Right atrium auricular region (tissue), 2 donors: ENCODE measurements at places on chromosomes 16 and 17. TPM values are rescaled to one million over a fixed set of nuclear protein-coding genes. Genes with fewer than 3 reads are reported as not detected.

CCL5 gene
- 3.1 TPM for total RNA-seq

ERN2 gene
- not detected for total RNA-seq

GH1 gene
- total RNA-seq = not detected

CDC42EP4 gene
- 35.4 TPM for total RNA-seq

IRF8 gene
- 10.6 TPM for total RNA-seq

SOST gene
- not detected for total RNA-seq

BTBD17 gene
- not detected for total RNA-seq

ALOX12 gene
- total RNA-seq = not detected

RAI1 gene
- total RNA-seq = 24.9 TPM

GCGR gene
- total RNA-seq = not detected

GRCh38 chr17:48600244-48601098 lies 4.3 kb downstream of the HOXB6 start:
- no peak for DNase-seq

DNA sequence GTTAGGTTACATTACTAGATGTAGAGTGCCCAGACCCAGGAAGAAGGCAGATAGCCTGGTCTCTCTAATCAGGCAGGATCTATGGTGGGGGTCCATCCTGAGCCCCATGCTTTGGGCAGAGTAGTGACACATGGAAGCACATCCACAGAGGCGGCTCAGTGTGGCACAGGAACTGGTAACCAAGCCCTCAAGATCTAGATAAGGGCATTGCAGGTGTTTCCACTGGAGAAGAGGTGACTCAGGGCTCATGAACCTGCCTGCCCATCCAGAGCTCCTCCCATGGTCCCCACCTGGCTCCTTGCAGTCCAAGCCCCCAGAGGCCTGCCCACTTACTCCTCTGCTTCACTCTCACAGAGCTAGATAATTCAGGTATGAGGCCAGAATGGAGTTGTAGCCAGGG lies 62.0 kb upstream of the TMEM132E start:
- no peak for DNase-seq

GRCh38 chr17:55421179-55421934 lies at the start of gene MMD:
Gene MMD, minus strand, starts transcription at chr17:55421835. Its CDS starts 140 bp downstream, at chr17:55421695.
- DNase-seq = no peak

GRCh38 chr17:39402244-39402889 lies 941 bp upstream of the FBXL20 start:
- peak; percentile 93 for DNase-seq

DNA sequence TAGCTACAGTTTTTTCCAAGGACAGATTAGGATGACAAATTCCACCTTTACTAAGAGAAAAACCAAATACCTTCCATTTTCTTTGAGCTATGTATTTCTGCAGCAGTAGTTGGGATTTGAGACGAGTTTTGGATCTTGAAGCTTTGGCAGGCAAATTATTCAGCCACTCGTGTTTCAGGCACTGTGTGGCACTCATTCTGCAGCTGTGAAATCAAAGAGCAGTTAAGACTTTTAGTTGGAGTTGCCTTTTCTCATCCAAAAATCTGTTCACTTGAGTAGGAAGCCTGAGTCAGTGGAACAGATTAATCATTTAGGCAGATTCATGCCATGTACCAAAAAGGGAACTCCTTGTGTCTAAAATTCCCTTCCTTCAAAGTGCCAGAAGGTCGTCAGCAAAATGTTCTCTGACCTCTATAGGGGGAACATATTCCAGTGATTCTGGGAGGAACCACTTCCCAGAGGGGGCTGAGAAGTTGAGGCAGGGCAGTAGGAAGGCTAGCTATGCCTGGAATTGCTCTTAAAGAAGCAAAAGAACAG lies 20.1 kb downstream of the ORC6 start:
- DNase-seq = no peak

DNA sequence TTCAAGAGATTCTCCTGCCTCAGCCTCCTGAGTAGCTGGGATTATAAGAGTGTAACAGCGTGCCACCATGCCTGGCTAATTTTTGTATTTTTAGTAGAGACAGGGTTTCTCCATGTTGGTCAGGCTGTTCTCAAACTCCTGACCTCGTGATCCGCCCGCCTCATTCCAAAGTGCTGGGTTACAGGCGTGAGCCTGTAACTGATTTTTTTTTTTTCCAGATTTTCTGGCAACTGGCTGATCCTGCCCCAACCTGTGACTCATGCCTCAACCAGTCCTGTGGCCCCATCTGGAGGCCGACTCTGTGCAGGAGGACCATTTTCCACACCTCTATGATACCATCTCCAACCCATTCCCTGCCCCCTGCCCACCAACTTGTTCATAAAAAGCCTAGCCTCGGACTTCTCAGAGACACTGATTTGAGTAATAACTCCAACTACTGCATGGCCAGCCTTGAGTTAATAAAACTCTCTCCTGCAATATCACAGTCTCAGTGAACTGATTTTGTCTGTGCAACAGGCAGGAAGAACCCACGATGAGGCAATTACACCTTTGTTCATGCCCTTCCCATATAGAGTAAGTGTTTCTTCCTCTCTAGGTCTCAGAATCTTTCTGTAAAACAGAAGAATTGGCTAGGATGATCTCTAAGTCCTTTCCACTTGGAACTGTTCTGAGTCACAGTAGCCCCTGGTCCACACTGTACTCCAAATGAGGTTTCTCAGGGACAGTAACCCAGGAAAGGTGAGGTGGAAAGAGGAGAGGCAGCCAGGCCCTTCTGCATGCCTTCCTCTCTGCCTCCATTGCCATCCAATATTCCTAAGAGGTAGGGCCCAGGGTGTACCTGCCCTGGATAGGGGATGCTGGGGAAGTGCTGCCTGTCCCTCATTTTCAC lies 8.8 kb upstream of the CNOT1 start:
- DNase-seq = no peak

DNA sequence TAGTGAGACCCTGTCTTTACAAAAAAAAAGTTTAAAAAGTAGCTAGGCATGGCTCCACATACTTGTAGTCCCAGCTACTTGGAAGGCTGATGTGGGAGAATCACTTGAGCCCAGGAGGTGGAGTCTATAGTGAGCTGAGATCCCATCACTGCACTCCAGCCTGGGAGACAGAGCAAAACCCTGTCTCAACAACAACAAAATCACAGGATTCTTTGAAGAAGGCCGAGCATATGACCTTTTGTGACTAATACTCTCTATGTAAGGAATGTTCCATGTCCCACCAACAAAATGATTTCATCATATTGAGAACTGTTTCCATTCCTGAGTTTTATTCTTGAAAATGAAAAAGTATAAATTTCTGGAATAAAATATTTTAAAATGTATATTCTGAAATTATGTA lies 58.9 kb upstream of the EFCAB3 start:
- no peak for DNase-seq

DNA sequence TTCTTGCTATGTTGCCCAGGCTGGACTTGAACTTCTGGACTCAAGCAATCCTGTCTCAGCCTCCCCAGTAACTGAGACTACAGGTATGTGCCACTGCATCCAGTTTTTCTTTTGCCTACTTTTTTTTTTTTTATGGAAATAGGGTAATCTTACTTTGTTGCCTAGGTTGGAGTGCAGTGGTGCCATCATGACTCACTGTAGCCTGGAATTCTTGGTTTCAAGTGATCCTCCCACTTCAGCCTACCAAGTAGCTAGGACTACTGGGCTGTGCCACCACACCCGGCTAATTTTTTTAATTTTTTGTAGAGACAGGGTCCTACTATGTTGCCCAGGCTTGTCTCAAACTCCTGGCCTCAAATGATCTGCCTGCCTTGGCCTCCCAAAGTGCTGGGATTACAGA lies 10.0 kb downstream of the LRRC36 start:
- no peak for DNase-seq

- DNase-seq = no peak
These were observed 74.9 kb downstream of the CMIP start for GRCh38 chr16:81519301-81520150.

DNA sequence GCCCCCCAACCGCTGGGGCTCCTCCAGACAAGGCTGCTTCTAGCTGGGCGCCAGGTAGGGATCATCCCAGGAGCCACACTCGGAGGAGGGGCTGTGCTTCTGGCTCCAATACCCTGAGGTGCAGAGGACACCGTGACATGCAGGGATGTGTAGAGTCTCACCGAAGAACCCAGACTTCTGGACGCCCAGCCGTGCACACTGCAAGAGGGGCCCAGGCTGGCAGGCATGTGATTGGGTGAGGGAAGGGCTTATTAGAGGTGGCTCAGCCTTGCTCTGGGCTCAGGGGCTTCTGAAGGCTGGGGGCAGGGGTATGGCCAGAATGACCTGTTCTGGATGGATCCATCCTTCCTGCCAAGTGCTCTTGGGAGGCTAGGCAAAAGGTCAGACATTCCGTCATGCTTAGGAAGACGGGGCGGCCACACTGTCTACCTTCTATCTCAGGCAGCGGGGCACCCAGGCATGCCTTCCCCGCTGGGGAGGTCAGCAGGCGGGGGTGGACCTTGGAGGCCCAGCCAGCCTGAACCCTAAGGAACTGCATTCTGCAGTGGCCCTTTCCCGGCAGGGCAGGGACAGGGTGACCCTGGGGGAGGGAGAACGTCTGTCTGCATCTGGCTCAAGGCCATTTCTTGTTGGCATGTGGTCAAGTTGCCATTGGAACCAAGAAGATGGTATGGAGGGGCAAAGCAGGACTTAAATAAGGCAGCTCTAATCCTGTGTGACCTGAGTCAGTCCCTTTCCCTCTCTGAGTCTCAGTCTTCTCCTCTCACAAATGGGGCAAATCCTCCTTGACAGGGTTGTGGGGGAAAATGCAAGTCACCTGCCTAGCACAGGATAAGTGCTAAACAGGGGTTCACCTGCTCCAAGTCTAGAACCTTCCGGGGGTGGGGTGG lies 5.8 kb upstream of the ADGRG1 start:
- DNase-seq = no peak

DNA sequence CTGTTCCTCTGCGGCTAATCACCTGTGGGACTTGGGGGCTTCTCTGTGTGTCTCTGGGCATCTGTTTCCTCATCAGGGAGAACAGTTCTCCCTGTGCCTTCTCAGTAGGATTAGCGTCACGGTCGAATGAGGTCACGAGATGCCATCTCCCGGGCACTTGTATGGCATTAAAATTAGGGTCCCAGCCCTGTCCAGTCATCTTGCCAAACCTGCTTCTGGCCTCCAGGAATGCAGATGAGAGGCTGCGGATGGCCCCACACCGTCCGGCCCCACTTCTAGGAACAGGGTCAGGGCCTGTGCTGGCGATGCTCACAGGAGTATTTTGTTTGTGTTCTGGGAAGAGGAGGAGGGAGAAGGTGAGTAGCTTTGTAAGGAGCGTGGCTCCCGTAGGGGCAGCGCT lies 58.5 kb downstream of the OR1D5 start:
- no peak for DNase-seq
